Sigmoid colon (tissue), 7 donors: ENCODE measurements at places on chromosomes 1 and 21. TPM values are rescaled to one million over a fixed set of nuclear protein-coding genes. Genes with fewer than 3 reads are reported as not detected.

INPP5B gene
- 32.7 TPM for total RNA-seq

DNA sequence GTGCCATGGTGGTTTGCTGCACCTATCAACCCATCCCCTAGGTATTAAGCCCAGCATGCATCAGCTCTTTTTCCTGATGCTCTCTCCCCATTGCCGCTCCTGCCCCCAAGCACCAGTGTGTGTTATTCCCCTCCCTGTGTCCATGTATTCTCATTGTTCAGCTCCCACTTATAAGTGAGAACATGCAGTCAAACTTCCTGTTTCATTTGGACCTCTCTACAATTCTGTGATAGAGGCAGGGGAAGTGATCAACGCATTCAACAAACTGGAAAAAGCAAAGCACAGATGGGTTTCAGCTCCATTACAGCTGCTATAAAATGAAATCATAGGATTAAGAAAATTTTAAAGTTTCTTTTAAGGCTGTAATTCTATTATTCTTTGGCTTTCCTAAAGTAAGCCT is 23.3 kb upstream of the CD55 start:
- DNase-seq, result no peak

C8A gene
- total RNA-seq, result not detected

GRCh38 chr1:27686223-27686990 is 14.4 kb upstream of the IFI6 start:
- DNase-seq, result no peak

ATP1A4 gene
- total RNA-seq, result not detected
